ENCODE measurements at places on chromosomes 5 and 9. TPM values are rescaled to one million over a fixed set of nuclear protein-coding genes. Genes with fewer than 3 reads are reported as not detected.
A peak's percentile ranks its signal among the peaks of the same experiment; 100 is the strongest.

GRCh38 chr9:80134487-80134886 is 562.7 kb downstream of the TLE4 start:
- H3K4me3 ChIP-seq, result no peak overlapping the region
- no peaks in the 10 kb centered on the region for H3K4me1 ChIP-seq
- H3K36me3 ChIP-seq, result peaks cover 19% of the 10 kb centered on the region
- no peak for DNase-seq

DNA sequence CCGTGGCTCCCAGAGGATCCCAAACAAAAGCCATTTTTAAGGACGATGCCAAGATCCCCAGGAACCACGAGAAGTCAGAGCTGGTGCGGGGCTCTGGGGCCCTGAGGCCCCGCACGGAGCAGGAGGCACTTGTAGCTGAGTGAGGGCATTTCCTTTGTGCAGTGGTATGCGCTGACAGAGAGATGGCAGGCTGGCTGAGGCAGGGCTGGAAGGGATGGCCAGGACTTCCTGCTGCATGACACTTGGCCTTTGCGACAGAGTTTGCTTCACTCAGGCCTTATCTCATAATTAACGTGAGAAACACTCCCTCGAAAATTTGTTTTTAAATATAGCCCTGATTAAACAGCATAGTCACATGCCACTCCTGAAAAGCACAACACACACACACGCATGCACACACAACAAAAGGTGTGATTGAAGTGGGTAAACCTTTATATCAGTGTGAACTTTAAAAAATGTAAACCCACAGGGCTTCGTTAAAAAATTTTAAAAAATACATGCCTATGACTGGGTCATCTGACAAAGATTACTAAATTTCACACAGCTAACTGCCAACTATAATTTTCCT is 536.6 kb downstream of the PDE4D start:
- no peak overlapping the region for H3K4me3 ChIP-seq
- no peaks in the 10 kb centered on the region for H3K27me3 ChIP-seq
- H3K4me1 ChIP-seq, result peaks cover 6% of the 10 kb centered on the region

GRCh38 chr5:138179277-138179857 is 455 bp downstream of the KIF20A start:
- no peak overlapping the region for H3K4me3 ChIP-seq
- H3K27me3 ChIP-seq, result no peaks in the 10 kb centered on the region
- H3K27ac ChIP-seq, result peak overlapping the region; percentile 12
- DNase-seq, result peak; percentile 27
- H3K36me3 ChIP-seq, result peaks cover 58% of the 10 kb centered on the region

DNA sequence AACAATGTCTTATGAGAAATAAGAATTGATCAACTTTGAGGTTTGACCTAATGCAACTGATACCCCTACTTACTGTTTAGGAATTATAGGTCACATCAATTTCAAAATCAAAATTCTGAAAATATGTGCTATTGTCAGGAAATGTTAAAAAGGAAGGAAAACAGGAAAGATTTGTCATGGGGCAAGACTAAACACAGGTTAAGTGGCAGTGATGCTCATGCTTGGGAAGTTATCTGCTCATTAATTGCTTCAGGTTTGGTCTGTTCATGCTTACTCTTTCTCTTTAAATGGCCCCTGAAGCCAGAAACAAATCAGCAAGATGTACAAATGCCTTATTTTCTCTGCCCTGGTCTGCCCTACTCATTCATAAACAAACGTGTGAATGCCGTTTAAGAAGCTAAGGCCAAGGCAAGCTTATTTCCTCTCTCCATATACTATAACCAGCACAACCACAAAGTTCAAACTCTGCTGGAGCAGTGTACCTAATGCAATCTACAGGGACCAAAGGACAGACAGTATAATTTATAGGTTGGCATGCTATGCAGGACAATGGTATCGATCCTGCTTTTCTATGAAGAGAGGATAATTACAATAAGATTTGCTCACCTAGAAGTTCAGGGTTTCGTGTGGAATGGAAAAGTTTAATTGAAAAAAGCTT is 177.2 kb downstream of the GNAQ start:
- DNase-seq, result no peak
- peaks cover 3% of the 10 kb centered on the region for H3K4me1 ChIP-seq
- H3K27ac ChIP-seq, result no peak overlapping the region
- H3K36me3 ChIP-seq, result peaks cover 8% of the 10 kb centered on the region
- H3K27me3 ChIP-seq, result no peaks in the 10 kb centered on the region

DNA sequence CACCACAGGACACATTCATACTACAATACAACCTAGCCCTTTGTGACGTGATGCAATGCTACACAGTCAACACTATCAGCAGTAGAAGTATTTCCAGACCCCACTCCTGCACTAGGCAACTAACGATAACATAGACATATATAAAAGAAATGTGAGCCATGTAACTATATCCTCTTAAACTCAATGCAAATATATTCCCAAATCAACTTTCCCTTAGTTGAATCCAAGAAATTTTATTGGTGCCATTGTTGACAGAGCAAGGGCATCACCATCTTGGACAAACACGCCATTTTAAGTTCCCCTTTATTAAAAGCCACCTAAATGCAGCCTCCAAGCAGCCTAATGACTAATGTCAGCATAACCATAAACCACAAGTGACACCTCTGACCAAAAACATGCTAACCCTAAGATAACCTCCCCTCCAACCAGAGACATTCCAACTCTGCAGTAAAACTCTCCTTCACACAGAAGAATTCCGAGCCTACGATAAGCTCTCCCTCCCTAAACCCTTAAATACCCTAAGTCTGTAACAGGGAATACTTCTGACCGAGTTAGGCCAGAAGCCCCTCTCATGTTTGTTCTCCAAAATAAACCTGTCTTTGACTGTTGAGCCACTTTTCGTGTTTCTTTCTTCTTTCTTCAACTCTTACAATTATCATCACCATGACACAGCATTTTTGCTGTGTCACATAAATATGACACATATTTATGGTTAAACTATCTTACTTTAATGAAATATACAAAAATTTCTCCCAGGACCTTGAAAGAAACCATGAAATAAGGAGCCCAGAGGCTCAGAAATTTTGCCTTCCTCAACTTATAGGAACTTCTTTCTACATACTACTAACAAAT is 1497.8 kb downstream of the EFNA5 start:
- no peak for DNase-seq
- no peaks in the 10 kb centered on the region for H3K4me1 ChIP-seq
- H3K27ac ChIP-seq, result no peak overlapping the region
- no peaks in the 10 kb centered on the region for H3K27me3 ChIP-seq
- H3K36me3 ChIP-seq, result peaks cover 14% of the 10 kb centered on the region
- H3K4me3 ChIP-seq, result no peak overlapping the region

Gene RICTOR
- 20.9 TPM for total RNA-seq

Gene POU5F2
- total RNA-seq, result 0.22 TPM

Data from H9 (cell line).